ENCODE measurements at places on chromosomes 3 and 15.

- DNase-seq: no peak
Observed at GRCh38 chr3:20097015-20097414, 56.8 kb downstream of the KAT2B start.

GRCh38 chr3:123720638-123721037 is 135.8 kb upstream of the HACD2 start:
- DNase-seq: no peak

GRCh38 chr3:129316248-129317013 is 37.8 kb downstream of the HMCES start:
- peak; percentile 72 for DNase-seq

- DNase-seq: no peak
Observed at GRCh38 chr3:128073185-128073725, 21.0 kb downstream of the SEC61A1 start.

DNA sequence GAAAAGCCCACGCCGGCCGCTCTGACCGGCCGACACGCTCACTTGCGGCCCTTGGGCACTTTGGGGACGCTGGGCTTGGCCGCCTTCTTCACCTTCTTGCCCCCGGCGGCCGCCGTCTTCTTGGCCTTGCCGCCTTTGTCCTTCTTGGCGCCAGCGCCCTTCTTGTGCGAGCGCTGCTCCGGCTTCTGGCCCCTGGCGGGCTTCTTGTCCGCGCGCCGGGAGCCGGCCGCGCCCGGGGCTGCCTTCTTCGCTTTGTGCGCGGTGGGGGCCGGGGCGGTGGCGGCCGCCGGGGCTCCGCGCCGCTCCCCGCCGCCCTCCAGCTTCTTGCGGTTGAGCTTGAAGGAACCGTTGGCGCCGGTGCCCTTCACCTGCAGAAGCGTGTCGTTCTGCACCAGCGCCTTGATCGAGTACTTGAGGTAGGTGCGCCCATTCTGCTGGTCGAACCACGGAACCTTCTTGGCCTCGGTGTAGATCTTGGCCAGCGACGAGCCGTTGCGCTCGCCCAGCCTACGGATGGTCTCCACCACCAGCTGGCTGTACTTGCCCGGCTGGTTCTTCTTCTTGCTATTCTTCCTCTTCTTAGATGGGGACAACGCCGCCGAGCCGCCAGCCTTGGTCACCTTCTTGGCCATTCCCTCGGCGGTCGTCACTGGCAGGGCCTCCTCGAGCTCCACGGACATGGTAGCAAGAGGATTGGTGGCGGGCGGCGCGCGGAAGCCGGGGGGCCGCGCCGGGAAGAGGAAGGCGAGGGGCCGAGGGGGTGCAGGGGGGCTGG is 36.7 kb downstream of the HMCES start:
- DNase-seq: no peak

DNA sequence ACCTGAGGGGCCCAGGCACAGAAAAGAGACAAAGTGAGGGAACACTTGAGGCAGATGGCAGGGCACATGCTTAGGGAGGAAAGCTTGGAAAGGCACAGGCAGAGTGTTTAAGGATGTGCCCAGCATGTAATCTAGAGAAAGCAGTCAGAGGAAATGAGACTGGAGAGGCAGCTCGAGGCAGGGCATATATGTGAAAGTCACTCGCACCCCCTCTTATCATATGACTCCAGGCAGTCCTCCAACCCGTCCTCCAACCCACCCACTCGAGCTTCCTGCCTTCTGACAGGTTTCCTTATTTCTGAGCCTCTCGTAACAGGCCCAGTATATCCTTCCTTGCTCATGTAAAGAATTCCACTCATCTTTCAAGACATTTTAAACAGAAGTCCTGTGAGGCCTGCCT is 294.0 kb downstream of the SOX2 start:
- no peak for DNase-seq

DNA sequence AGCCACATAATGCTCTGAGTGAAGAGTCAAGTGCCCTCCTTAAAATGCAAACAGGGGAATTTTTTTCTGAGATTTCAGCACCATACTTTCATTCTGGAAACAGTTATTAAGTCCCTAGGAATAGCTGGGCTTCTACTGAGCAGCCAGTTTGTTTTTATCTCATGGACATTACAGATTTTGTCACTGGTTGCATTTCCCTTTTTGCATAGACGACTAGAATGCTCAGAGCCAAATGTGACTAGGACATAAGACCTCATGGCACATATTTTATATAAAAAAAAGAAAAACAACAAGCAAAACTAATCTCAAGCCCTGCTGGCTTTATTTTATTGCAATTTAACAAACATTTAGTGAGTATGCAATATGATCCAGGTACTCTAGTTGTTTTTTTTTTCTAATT is 112.7 kb upstream of the NANOGP8 start:
- no peak for DNase-seq

- DNase-seq: no peak
Observed at GRCh38 chr3:169563775-169564059, 99.8 kb downstream of the MECOM start.

- no peak for DNase-seq
Observed at GRCh38 chr3:52798376-52798977, 3.9 kb downstream of the ITIH3 start.

GRCh38 chr3:184765730-184766074 is 46.3 kb upstream of the VPS8 start:
- no peak for DNase-seq

GRCh38 chr3:196471551-196471950 is 32.0 kb downstream of the RNF168 start:
- no peak for DNase-seq

DNA sequence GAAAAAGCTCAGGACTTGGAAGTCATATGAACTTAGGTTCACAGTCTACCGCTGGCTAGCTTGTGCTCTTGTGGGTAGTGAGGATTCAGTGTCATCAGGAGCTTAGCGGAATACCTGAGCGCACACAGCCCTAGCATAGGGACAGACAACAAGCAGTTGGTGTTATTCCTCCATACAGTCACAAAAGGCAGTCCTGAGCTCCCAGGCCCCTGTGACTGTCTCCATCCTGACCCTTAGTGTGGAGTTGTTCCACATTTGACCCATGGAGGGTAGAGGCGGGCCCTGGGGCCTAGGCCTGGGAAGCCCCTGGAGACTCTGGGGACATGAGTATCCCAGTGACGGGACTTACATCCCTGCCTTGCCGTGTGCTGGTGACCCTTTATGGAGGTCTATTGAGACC is 131.5 kb upstream of the PLXNA1 start:
- DNase-seq: no peak

- no peak for DNase-seq
Observed at GRCh38 chr3:58074997-58075396, 66.8 kb downstream of the FLNB start.

DNA sequence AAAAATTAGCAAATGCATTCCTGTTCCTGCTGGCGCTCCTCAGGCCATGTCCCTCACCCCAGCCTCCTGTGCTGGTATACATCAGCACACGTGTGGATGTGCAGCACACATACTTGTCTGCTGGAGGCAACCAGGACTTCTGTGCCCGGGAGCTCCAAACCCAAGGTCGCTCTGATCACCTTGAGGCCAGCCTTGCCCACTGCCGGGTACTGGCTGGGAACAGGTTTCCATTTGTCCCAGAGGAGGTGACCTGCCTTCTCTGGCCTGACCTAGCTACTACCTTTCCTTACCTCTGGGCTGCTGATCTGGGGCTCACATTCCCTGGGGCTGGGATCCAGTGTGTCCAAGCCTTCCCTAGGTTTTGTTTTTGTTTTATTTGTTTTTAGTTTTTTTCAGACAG is 12.1 kb downstream of the PRKCD start:
- no peak for DNase-seq

DNA sequence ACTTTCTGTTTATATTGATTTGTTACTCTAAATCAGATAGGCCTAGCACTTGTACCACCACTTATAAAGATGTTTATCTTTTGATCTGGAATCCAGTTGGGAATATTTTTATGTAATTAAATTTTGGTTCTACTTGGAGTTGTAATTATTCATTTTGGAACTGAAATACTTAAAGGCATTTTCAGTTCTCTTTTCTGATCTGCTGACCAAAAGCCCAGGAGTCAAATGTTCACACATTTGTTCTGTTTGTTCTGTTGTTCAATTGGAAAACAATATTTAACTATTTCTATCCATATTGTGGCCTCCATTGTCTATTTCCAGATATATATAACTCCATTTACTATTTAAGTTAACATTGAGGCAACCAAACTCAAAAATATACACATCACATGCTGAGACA is 912.4 kb upstream of the EPHA6 start:
- DNase-seq: no peak

DNA sequence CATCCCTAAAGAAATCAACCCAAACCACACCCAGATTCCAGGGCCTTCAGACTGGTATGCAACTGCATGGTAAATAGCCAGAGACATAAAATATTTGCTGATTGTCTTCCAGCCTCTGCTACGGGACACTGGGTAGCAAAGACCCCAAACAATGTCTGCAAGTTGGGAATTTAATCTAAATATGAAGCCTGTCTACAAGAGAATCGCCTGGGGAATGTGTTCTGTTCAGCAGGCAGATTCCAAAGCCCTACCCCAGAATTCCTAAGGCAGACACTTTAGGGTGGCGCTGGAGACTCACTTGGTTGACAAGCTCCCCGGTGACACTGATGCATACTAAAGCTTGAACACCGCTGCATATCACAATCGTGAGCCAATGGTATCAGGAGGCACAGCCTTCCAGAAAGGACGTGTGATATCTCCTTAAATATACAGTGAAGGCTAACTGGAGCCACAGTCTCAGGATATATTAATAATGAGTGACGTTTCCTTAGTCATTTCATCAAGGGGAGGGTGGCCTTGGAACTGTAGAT is 684.1 kb downstream of the NTRK3 start:
- no peak for DNase-seq
